GDM1 (cell line): ENCODE measurements at places on chromosomes 1 and 21.

GRCh38 chr1:3883194-3883925, 16.7 kb downstream of the C1orf174 start:
- no peak for DNase-seq

DNA sequence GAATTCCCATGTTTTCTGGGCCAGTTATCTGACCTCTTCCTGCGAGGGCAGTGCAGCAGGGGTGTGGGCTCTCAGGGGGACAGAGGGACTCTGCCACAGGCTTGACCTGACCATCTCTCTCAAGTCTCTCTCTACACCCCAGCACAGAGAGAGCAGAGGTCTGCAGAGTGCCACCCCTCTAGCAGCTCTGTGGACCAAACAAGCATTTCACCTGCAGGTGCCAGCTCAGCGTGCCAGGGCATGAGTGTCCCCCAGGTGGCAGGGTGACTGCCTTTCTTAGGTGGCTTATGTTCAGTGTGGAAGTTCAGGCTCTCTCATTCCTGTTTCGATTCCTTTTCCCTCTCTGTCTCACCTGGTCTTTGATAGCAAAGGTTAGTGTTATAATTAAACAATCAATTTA, 191.3 kb downstream of the CACNA1E start:
- DNase-seq = no peak

DNA sequence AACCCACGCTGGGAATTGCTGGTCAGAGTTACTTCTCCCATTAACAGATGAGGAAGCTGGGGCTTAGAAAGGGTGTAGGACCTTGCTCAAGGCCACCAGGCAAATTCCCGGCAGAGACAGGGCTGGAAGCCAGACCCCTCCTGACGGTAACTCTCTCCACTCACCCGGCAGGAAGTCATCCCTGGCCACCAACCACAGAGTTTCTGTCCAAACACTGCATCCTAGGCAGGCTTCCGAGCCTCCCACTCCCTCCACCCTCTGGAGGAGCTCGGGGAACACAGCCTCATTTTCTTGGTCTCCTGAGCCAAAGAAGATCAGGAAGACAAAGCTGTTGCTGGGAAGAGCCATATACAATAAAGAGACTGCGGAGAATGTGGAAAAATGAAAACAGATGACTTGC, 25.0 kb upstream of the ZNF436 start:
- no peak for DNase-seq

DNA sequence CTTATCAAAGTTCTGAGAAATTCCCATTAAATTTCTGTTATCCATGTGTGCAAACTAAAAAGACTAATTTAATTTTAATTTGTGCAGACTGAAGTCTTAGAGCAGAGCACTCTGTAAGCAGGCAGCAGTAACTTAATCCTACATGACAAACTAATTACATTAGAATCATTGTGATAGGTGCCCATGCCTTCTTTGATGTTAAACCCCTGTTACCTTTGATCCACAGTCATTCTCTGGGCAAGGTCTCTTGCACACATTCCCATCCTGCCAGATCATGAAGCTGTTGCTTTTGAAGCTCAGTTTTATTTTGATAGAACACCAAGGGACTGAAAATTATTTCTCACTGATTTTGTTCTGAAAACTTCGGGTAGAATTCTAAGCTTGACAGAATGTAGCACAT, 77.2 kb downstream of the BCAR3 start:
- no peak for DNase-seq

- DNase-seq = no peak
Measured at GRCh38 chr1:221878134-221878533, 136.2 kb upstream of the DUSP10 start.

- no peak for DNase-seq
Measured at GRCh38 chr1:13779930-13780329, 79.9 kb downstream of the PRDM2 start.

- no peak for DNase-seq
Measured at GRCh38 chr21:42921927-42922326, 3.5 kb downstream of the ERVH48-1 start.

GRCh38 chr1:10793129-10793651, 3.3 kb downstream of the CASZ1 start:
- peak; percentile 14 for DNase-seq

DNA sequence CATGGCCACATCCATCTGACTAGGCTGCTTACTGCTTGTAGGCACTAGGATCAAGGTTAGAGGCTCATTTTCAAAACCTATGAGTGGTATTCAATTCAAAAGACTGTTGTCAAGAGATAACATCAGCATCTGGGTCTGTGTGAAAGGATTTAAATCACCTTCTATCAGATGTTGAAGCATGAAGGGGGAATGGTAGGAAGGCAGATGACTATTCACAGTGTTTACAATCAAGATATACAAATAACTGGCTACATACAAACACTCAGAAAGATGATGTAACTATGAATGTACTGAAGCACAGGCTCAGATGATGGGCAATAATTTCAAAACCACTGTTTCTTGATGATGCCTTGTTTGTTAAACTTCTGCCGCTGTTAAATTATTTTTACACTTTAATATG, 249.2 kb downstream of the SLC45A1 start:
- DNase-seq = no peak

GRCh38 chr1:98355656-98356383, 305.7 kb upstream of the SNX7 start:
- no peak for DNase-seq

- no peak for DNase-seq
Measured at GRCh38 chr1:152061952-152062351, 25.1 kb upstream of the S100A11 start.

DNA sequence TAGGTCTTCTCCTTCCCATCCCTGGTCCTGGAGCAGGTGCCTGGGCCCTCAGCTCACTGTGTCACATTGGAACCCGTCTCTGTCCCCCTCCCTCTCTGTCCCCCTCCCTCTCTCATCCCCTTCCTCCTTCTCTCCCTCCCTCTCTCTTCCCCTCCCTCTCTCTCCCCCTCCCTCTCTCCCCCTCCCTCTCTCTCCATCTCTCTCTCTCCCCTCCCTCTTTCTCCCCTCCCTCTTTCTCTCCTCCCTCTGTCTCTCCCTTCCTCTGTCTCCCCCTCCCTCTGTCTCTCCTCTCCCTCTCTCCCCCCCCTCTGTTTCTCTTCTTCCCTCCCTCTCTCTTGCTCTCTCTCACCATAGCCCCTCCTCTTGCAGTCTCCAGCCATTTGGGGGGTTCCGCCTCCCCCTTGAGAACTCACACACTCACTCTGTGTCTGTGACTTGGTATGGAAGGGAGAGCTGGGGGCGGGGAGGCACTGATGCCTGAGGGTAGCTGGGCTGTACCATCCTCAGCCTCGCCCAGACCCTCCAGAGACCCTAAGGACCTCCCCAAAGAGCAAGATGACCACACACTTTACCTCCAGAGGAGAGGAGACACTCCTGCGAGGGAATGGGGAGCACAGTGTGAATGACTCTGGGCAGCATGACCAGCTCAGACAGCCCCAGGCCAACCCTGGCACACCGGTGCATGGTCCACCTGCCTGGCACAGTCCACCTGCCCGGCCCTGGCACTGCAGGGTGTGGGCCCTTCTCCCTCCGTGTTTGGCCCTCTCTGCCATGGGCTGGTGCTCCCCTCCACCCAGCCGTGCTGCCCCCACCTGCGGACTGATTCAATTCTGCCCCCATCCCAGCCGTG, 102.8 kb upstream of the ARHGEF16 start:
- no peak for DNase-seq

DNA sequence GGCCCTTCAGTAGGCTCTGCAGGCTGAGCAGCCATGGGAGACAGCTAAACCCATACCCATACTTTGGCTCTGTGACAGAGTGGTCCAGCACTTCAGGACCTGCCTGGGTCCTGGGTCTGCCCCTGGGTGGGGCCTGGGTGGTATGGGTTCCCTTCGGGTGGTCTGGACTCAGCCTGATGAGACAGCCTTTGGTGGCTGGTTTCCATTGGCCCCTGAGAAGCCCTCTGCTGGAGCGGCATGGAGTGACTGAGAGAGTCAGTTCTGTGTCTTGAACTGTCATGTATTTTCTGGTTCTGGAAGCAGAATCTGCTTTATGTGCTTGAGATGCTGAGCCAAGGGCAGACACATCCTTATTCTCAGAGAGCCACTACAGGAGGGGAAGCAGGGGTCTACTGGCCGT, 31.3 kb upstream of the KCNA2 start:
- no peak for DNase-seq

- DNase-seq = no peak
Measured at GRCh38 chr1:187009320-187009719, 180.6 kb downstream of the PLA2G4A start.

DNA sequence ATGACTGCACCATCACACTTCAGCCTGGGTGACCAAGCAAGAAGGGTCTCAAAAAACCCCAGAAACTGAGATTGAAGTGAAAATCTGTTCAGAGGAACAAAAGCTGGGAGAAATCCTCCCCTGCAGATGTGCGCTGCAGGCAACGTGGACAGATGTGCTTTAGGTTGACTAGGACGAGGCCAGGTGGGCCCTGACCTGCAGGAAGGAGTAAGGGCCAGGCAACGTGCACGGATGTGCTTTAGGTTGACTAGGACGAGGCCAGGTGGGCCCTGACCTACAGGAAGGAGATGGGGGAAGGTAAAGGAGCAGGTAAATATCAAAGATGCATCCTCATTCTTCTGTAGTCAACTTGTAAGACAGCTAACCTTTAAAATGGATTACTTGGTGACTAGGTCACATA, 2.5 kb upstream of the KRTAP12-1 start:
- DNase-seq = no peak

- DNase-seq = no peak
Measured at GRCh38 chr1:117678246-117678977, 72.6 kb downstream of the TENT5C start.

GRCh38 chr1:118960567-118961136, 27.5 kb downstream of the TBX15 start:
- DNase-seq = no peak

DNA sequence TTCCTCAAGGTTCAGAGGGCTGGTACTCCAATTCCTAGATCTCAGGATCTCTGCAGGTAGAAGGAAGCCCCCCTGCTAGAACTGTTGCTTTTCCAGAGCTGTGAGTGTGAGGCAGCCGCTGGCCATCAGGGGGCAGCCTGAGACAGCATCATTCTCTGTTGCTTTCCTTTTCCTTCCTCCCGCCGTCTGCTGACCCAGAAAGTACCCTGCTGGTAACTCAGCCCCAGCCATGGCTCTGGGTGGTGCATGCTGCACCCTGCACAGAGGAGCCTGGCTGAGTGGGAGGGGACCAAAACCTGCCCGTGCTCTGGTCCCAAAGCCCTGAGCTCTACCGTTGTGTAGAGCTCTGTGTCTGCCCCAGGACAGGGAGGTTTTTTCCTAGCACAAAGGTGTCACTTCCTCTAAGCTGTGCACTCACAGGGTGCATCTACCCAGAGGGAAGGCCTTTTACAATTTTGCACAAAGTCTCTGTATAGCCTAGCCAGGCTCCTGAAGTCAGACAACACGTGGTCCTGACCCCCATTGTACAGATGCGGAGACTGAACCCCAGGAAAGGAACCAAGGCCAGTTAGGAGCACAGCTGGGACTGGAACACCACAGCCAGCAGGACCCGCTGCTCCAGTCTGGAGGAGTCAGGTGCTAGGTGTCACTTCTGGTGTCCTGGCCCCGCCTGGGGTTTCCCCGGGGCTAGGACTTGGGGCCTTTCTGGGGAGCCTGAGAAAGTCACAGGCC, 5.6 kb upstream of the FAM131C start:
- peak; percentile 45 for DNase-seq

- DNase-seq = no peak
Measured at GRCh38 chr1:169576241-169576934, 9.9 kb downstream of the F5 start.

DNA sequence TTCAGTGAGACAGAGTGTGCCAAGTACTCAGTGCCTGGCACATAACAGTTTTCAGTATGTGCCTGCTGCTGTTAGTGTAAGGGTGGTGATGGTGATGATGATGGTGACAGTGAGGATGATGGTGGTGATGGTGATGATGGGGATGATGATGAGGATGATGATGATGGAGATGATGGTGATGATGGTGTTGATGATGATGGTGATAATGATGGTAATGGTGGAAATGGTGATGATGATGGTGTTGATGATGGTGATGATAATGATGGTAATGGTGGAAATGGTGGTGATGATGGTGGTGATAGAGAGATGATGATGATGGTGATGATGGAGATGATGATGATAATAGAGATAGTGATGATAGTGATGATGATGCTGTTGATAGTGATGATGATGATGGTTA, 62.0 kb downstream of the AJAP1 start:
- DNase-seq = no peak

- no peak for DNase-seq
Measured at GRCh38 chr1:15736892-15737261, 819 bp downstream of the SLC25A34 start.

- no peak for DNase-seq
Measured at GRCh38 chr1:159188375-159188788, 16.3 kb upstream of the ACKR1 start.

GRCh38 chr21:46114963-46115362, 17.1 kb downstream of the COL6A2 start:
- no peak for DNase-seq

GRCh38 chr1:57620605-57621004, 196.7 kb upstream of the DAB1 start:
- DNase-seq = no peak

GRCh38 chr1:167541003-167541402, 12.6 kb downstream of the CREG1 start:
- DNase-seq = no peak

GRCh38 chr1:163672976-163673758, 351.4 kb downstream of the NUF2 start:
- no peak for DNase-seq

DNA sequence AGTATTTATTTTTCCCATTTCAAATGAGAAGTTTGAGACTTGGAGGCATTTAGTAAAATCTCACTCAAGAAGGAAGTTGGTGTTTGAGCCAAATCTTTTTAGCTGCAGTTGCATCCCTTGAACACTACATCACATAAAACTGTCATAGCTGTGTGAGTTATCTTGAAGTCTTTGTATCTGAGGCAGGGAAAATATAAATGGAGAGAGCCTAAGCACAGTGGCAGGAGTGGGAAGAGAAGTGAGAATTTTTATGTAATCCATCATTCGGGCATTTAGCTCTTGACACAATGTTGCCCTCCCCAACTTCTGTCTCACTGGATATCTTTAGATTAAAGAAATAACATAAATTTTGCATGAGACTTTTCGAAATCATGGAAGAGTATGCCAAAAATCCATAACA, 235.4 kb upstream of the GREM2 start:
- no peak for DNase-seq

GRCh38 chr1:68232289-68233148, at the start of gene WLS:
Gene WLS (minus strand): TSS chr1:68232523. CDS start chr1:68232299, 224 bp downstream.
- no peak for DNase-seq
